WTC11 (cell line): ENCODE measurements at places on chromosomes 7 and 10. TPM values are rescaled to one million over a fixed set of nuclear protein-coding genes. Genes with fewer than 3 reads are reported as not detected.

GRCh38 chr10:110460111-110460809, 37.4 kb upstream of the DUSP5 start:
- H3K36me3 ChIP-seq: no peaks in the 10 kb centered on the region
- DNase-seq: no peak
- H3K27ac ChIP-seq: no peak overlapping the region
- no peak overlapping the region for H3K4me3 ChIP-seq
- peaks cover 16% of the 10 kb centered on the region for H3K4me1 ChIP-seq

DNA sequence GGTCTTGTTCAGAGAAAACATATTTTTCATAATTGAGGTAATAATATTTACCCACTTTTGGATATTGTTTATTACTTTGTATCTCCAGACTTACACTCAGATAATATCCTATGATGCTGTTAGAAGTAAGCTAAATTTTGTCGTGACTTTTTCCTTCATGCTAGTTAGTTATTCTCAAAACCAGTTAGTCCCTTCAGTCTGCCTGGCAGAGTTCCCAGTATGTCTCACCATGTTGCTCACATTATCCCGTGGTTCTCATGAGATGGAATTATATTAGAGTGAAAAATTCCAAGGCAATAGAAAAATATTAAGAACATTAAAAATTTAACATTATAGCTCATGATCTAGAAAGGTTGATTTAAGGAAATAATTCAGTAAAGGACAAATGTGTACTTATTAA, 81.5 kb upstream of the SMIM30 start:
- H3K4me1 ChIP-seq: no peaks in the 10 kb centered on the region
- no peak for DNase-seq
- no peaks in the 10 kb centered on the region for H3K36me3 ChIP-seq

- H3K36me3 ChIP-seq: peaks cover 47% of the 10 kb centered on the region
- H3K27ac ChIP-seq: peak overlapping the region; percentile 77; the same call in 1 of the 2 replicates
Measured at GRCh38 chr7:2840458-2840857, 3.6 kb downstream of the GNA12 start.

The FAM221A gene
- 22.6 to 24.9 TPM (median 23.3 TPM) in 3 replicates for total RNA-seq

DNA sequence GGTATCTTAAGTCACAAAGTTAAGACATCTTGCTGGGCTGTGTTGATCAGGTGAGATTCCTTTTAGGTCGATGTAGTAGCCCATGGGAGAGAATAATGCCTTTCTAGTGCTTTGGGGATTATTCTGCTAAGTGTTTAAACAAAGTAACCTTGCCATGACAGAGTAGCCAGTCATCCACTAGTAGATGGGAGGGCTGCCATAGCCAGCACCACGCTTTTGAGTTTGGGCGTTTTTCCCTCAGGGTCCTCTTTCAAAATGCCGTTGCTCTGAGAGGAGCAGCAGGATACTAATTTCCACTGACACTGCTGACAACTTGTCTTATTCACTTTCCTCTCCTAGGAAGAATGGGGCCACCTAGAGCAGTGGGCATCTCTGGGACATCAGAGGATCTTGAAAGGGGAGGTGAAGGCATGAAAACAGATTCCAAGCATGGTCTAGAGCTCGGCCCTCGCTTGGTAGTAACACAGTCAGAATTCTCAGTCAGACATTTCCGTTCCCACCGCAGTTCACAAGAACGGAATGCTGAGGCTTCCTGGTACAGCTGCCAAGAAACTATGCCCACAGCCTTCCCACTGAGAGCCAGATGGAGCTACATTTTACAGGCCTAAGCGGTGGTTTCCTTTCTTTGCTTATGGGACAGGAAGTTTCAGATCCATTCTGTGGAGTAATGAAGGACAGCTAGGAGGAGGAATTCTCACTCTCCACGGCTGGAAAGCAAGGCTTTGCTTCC, 15.3 kb upstream of the RSU1 start:
- H3K27ac ChIP-seq: no peak overlapping the region
- DNase-seq: no peak
- H3K36me3 ChIP-seq: no peaks in the 10 kb centered on the region
- peaks cover 15% of the 10 kb centered on the region for H3K4me1 ChIP-seq
- H3K4me3 ChIP-seq: no peak overlapping the region

GRCh38 chr7:7567898-7568531, 1.3 kb downstream of the MIOS start:
- DNase-seq: no peak
- peak overlapping the region; percentile 80 for H3K4me3 ChIP-seq
- no peak overlapping the region for H3K27ac ChIP-seq
- peaks cover 20% of the 10 kb centered on the region for H3K4me1 ChIP-seq

DNA sequence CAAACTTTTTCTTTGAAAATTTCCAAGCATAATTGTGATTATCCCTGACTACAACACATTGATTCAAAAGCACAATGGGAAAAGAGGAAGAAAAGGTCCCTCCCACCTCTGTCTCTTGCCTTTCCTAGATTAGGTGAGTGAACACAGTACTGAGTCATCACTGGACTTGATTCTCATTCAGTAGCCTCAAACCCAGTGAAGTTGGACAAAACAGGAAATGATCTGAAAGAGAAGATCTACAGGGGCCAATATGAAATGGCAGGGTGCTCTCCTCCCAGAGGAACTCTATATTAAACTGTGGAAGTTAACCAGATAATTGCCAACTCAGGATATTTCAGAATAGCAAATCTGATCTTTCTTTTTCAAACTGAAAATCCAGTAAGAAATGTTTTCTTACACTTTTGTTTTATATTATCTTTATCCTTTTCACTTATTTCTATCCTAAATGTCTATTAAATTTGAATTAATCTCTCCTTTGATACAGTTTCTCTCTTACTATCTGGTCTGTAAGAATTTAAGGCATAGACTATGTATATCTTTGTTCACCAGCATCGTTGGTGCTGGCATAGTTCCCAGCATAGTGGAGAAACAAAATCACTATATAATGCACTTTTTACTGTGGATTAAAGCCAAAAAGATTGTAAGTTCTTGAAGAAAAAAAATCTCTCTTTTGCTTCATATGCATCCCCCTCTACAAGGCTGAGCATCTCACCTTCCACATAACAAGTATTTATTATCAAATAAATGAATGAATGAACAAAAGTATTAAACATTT, 41.4 kb upstream of the IKZF1 start:
- peaks cover 20% of the 10 kb centered on the region for H3K4me1 ChIP-seq
- no peak for DNase-seq
- H3K27me3 ChIP-seq: peaks cover 2% of the 10 kb centered on the region; the same call in 1 of the 2 replicates
- no peaks in the 10 kb centered on the region for H3K36me3 ChIP-seq

GRCh38 chr10:81019029-81019890, 481.6 kb downstream of the SH2D4B start:
- H3K4me1 ChIP-seq: peaks cover 4% of the 10 kb centered on the region
- H3K36me3 ChIP-seq: no peaks in the 10 kb centered on the region
- no peak overlapping the region for H3K4me3 ChIP-seq
- no peak overlapping the region for H3K27ac ChIP-seq
- peak; percentile 51 for DNase-seq

- H3K27me3 ChIP-seq: no peaks in the 10 kb centered on the region
- H3K27ac ChIP-seq: no peak overlapping the region
- no peaks in the 10 kb centered on the region for H3K36me3 ChIP-seq
- DNase-seq: no peak
- peaks cover 7% of the 10 kb centered on the region; the same call in 1 of the 2 replicates for H3K4me1 ChIP-seq
- H3K4me3 ChIP-seq: no peak overlapping the region
Measured at GRCh38 chr7:152341039-152341913, 94.5 kb downstream of the KMT2C start.

DNA sequence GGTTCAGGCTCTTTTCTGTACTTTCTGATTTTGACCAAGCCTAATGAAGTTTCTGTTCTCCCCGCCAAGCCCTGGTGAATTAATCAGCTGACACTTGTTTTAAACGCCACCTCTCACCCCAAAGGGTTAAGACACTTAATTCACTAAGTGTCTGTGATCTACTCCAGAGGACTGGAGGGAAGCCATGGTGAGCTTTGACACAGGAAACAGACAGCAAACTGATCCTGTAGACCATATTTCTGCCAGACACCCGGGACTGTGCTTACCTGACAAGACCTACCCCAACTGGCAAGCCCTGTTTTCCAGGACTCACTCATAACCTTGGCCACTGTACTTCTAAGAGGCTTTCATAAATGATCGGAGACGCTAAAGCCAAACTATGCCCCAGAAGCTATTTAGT, 126.0 kb downstream of the STRA8 start:
- no peak overlapping the region for H3K4me3 ChIP-seq
- H3K4me1 ChIP-seq: peaks cover 17% of the 10 kb centered on the region
- peaks cover 11% of the 10 kb centered on the region for H3K36me3 ChIP-seq
- no peaks in the 10 kb centered on the region for H3K27me3 ChIP-seq
- H3K27ac ChIP-seq: no peak overlapping the region
- no peak for DNase-seq

- DNase-seq: no peak
- no peak overlapping the region for H3K27ac ChIP-seq
- no peak overlapping the region for H3K4me3 ChIP-seq
- H3K36me3 ChIP-seq: peaks cover 28% of the 10 kb centered on the region
- peaks cover 62% of the 10 kb centered on the region for H3K4me1 ChIP-seq
Measured at GRCh38 chr10:44968500-44969400, 9.1 kb downstream of the RASSF4 start.

The ACSM6 gene
- total RNA-seq: 0.11 to 0.14 TPM in 2 of 3 replicates, not detected in the other

The PPRC1 gene
- total RNA-seq: 68.0 to 79.4 TPM (median 69.7 TPM) in 3 replicates

GRCh38 chr7:45192621-45193041, 35.0 kb downstream of the RAMP3 start:
- DNase-seq: no peak
- no peaks in the 10 kb centered on the region for H3K36me3 ChIP-seq
- H3K4me1 ChIP-seq: no peaks in the 10 kb centered on the region
- no peak overlapping the region for H3K4me3 ChIP-seq
- no peak overlapping the region for H3K27ac ChIP-seq

The GSDME gene
- total RNA-seq: 4.8 to 5.8 TPM (median 5.2 TPM) in 3 replicates

- no peaks in the 10 kb centered on the region for H3K27me3 ChIP-seq
- peaks cover 2% of the 10 kb centered on the region; the same call in 1 of the 2 replicates for H3K4me1 ChIP-seq
- H3K4me3 ChIP-seq: no peak overlapping the region
- no peak for DNase-seq
- no peaks in the 10 kb centered on the region for H3K36me3 ChIP-seq
- H3K27ac ChIP-seq: no peak overlapping the region
Measured at GRCh38 chr7:117698018-117698417, 175.2 kb downstream of the CTTNBP2 start.

DNA sequence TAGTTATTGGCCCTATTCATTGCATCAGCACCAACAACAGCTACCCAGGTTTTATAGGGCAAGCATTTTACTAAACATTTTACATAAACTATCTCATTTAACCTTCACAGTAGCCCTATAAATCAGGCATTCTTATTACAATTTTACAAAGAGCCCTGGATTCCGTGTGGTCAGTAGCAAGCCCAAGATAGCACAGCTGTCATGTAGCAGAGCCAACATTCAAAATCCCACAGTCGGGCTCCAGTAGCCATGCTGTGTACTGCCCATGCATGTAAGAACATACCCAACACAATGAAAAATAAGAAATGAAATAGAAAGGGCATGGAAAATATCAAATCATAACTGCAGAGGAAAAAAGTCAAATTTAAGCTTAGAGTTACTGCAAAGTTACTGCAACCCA, 102.3 kb downstream of the NPSR1 start:
- H3K4me3 ChIP-seq: no peak overlapping the region
- H3K27ac ChIP-seq: no peak overlapping the region
- DNase-seq: no peak
- no peaks in the 10 kb centered on the region for H3K27me3 ChIP-seq
- peaks cover 5% of the 10 kb centered on the region; the same call in 1 of the 2 replicates for H3K4me1 ChIP-seq

GRCh38 chr10:66980246-66980815, 54.5 kb downstream of the LRRTM3 start:
- no peak overlapping the region for H3K4me3 ChIP-seq
- no peaks in the 10 kb centered on the region for H3K4me1 ChIP-seq
- H3K27ac ChIP-seq: no peak overlapping the region
- no peaks in the 10 kb centered on the region for H3K27me3 ChIP-seq
- H3K36me3 ChIP-seq: no peaks in the 10 kb centered on the region

The TDRD1 gene
- 0.57 to 0.70 TPM (median 0.69 TPM) in 3 replicates for total RNA-seq

The ADAM8 gene
- total RNA-seq: 7.2 to 9.5 TPM (median 7.2 TPM) in 3 replicates

The ABCB4 gene
- total RNA-seq: 0.71 to 1.2 TPM (median 1.1 TPM) in 3 replicates

- H3K36me3 ChIP-seq: peaks cover 22% of the 10 kb centered on the region
- H3K4me3 ChIP-seq: no peak overlapping the region
- no peak for DNase-seq
- peak overlapping the region; percentile 88 for H3K27ac ChIP-seq
Measured at GRCh38 chr10:1022413-1022812, 3.2 kb downstream of the IDI2 start.

The GIMAP1 gene
- 0.05 to 0.09 TPM in 2 of 3 replicates, not detected in the other for total RNA-seq
